ENCODE measurements at places on chromosomes 4 and X. TPM values are rescaled to one million over a fixed set of nuclear protein-coding genes. Genes with fewer than 3 reads are reported as not detected.

Gene CNGA1
- total RNA-seq = 4.3 TPM

Gene SLC6A14
- total RNA-seq = not detected

Gene PALLD
- 228 TPM for total RNA-seq

Gene RNF128
- not detected for total RNA-seq

Gene SSR4
- total RNA-seq = 307 TPM

Gene ENPP6
- total RNA-seq = 1.5 TPM
